ENCODE measurements at places on chromosomes 12 and 14.

DNA sequence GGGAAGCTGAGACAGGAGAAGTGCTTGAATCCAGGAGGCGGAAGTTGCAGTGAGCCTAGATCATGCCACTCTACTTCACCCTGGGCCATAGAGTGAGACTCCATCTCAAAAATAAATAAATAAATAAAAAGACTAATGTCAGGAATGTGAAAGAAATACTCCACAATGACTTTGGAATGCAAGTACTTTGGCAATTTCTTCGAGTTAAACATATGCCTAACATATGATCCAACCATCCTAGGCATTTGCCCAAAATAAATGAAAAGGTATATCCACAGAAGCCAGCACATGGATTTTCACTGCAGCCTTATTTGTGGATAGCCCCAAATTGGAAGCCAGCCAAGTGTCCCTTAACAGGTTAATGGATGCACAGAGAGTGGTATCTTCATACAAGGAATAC is 357.9 kb upstream of the TMEM132C start:
- no peak for DNase-seq

DNA sequence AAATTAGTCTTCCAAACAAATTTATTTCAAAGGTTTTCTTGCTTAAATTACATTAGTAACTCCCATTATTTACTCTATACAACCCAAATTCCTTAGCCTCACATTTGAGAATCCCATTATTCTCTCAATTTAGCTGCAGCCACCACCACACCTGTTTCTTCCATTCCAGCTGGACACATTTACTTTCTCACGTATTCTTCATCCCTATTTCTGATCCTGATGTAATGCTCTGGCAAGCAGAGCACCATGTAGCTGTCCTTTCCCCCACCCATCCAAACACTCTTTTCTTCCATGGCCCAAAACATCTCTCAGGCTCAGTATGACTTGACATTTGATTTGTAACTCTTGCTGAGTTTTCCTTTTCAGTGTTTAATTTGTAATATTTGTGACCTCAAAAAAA is 240.2 kb upstream of the CLEC14A start:
- no peak for DNase-seq

DNA sequence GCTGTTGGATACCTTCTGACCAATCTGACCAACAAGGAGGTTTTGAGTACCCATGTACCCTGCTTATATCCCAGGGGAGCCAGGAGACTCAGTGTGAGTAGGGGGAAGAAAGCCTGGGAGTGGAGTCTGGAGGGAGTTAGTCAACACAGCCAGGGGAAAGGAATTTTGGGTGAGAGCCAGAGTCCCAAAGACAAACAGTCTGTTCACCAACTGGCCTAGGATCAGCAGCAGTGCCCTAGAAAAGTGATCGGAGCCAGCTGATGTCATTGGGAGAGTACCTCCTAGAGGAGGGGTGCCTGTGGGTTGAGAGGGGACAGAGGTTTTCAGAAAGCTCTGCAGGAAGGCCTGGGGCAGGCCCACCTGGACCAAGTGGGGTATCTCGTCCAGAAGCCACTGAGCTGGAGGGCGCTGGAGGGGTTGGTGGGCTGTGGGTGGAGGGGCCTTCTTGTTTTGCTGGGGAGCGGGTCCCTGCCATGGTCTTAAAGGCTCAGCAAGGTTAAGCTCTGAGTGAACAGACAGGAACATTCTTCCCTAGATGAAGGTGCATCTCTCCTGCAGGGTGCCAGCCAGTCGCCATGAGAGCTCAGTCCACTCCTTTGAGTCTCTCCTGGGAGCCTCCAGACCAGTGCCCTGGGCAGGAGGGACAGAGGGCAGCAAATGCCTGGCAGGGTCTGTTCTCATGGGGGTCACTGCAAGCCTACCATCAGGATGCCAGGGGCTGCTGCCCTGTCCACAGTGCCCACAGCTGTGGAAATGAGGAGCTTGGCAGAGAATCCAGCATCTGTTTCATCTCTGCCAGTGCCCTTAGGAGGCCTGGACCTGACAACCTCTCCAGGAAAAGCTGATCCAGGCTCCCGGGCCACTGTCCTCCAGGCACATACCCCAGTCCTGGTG is 63.6 kb downstream of the CHGA start:
- no peak for DNase-seq

DNA sequence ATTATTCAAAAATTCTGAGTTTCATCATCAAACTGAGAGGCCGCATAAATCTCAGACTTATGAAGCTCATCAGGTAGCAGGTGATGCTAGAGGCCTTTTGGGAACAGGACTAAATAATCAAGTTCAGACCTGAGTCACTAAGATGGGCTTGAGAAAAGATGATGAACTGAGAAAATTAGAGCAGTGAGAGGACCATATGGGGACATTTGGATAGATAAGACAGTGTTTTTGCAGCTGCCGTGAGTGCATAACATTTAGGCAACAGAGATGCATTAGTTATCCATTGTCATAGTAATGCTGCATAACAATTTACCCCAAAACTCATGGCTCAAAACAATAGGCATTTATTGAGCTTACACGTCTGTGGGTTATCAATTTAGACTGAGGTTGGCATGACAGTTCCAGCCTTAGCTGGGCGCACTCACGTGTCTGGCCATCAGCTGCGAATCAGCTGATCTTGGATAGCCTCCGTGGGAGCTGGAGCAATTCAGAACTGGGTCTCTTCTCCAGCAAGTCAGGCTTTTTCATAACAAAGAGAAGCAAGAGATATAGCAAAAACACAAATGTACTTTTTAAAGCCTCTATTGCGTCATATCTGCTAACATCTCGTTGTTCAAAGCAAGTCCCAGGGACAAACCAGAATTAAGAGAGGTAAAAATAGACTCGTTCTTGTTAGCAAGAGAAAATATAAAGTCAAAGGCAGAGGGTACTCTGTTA is 72.8 kb downstream of the CAPZA3 start:
- no peak for DNase-seq

GRCh38 chr14:56153267-56153666 is 35.1 kb downstream of the PELI2 start:
- DNase-seq = no peak

DNA sequence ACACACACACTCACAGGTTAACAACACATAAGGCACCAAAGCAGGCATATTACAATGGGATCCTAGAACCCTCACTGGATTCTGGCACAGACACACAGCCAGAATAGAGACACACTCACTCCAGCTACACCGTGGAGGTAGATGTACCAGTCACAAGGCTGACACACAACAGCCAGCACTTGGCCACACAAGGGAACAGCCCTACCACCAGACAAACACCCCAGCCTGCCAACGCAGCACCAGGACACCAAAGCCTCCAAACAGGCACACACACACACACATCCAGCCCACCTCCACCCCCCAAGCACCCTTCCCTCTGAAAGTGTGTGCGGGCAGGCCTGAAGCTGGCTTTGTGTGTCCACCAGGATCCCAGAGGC is 10.9 kb upstream of the ITGB7 start:
- no peak for DNase-seq

DNA sequence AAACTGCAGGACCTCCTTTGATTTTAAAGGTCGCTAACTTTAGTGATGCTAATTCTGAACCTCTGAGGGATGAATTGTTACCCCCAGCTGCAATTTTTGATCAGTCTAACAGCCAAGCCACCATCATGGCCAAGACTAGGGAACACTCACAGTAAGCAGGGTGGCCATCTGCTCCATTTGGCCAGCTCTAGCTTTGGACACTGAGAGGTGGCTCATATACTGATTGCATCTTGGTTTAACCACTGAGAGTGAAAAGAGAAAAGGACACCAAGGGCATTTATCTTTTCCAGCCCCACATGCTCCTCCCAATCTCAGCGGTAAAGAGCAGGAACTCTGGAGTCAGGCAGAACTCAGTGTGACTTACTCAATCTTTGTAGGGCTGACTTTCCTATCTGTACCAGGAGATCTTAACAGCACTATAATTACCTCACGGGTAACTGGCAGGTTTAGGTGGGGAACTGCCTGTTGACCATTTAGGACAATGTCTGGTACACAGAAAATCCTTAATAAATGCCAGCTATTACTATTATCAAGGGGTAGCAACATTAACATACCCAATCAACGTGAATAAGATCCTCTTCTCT is 6.2 kb downstream of the LPCAT3 start:
- no peak for DNase-seq

- DNase-seq = no peak
These were observed 89.6 kb upstream of the SOX5 start for GRCh38 chr12:24039113-24039525.

DNA sequence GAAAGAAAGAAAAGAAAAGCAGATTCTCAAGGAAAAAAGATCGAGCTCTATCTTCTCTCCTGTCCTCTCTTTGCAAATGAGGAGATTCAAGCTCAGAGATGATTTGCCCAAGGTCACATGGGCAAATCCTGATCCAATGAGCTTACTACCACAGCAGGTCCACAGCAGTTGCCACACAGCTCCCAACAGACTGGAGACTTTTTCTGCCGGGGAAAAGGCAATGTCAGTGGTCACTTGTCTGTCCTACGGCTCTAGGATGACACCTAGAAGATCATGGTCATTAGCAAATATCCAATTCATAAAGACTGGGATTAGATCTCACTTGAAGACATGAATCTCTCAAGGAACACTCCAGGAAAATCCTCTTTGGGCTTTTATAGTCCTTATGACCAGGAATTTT is 58.8 kb downstream of the TTC7B start:
- peak; percentile 68 for DNase-seq

DNA sequence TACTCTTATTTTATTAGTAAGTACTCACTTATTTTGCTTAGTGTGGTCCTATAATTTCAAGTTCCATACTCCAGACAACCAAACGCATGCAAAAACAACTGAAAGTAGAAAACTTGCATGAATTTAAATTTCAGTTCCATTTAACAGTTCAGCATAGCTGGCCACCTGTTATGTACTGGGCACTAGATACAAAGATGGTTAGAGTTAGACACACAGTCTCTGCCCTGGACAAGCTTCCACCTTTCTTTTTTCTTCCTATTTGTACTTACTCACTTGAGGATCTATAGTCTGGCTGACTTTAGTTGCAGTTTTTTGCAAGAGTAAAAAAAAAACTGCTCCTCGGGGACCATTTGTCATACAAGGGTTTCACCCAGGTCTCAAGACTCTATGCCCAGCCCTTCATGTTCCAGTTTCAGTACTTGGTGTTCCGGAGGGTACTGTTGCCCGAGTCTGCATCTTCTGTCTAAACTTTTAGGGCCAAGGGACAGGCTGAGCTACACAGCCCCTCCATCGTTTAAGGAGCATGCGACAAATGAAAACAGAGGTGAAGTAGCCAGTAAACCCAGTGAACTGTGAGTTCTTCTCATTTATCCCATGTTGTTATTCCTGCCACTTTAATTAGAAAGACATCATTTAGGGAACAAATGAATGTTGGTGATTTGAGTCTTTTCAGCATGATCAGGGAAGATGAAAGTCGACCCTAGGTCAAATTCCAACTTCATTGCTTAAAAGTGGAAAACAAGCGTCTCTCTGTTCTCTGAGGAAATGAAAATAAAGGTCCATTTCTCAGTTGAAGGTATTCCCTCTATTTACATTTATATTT is 22.3 kb downstream of the RPGRIP1 start:
- no peak for DNase-seq

GRCh38 chr14:99754141-99755067 is 38.8 kb upstream of the EML1 start:
- no peak for DNase-seq

DNA sequence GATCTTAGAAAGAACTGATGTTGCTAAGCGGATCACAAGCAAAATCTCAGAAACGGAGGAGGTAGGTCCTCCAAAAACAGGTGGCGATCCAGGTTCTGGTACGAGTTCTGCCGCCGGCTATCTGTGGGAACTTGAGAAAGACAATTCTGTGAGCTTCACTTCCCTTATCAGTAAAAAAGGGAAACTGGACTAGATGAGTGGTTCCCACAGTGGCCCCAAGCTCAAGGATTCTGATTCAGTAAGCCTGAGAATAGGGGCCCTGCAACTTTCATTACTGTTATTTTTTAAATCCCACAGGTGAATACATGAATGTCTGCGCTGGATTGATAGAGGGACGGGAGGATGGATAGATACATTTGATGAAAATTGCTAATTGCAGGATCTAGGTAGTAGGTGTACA is 160.2 kb downstream of the PPM1H start:
- DNase-seq = no peak

GRCh38 chr14:94143239-94143638 is 13.8 kb upstream of the IFI27L2 start:
- DNase-seq = no peak

DNA sequence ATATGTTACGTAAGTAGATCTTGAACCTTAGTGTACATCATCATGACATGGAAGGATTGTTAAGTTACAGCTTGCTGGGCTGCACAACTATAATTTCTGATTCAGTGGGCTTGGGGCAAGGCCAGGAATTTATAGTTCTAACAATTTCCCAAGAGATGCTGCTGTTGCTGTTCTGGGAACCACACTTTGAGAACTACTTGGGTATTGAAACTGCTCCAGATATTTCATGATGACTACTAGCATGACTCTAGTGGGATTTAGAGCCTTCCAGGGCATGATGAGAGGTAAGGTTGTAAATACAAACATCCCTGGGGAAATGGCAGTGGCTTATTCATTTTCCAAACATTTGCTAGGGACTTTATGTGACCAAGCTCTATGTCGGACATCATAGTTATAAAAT is 904.8 kb upstream of the SEL1L start:
- no peak for DNase-seq

DNA sequence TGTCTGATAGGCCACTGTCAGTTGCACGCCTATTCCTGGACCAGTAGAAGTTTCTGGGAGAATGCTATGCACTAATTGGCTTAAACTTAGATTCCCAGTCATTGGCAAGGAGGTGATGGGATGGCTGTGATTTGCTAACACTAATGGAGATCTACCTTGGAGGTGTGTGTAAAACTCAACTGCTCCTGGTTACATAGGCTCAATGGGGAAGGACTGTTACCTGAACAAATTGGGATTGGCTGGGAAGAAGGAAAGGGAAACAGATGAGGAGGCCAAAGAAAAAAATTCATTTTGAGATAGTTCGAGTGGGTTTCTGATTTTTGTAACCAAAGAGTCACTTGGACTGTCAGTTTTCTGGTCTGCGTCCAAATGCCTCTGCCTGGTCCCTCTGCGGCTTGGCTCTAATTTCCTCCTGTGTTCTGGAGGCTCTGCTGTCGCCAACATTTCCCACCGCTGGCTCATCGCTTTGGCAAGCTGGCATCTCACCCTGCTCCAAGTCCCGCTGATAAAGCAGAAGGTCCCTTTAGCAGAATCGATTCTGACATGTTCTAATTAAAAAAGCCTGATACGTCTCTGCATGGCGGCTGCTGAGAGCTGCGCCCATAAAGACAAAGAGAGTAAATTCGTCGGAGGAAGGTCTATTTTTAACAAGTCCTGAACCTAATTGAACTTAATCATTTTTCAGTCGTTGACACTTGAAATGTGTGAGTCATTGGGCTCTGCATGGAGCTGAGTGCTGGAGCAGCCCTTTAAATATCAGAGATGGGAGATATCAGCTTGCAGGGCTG is 2.0 kb upstream of the CCDC63 start:
- DNase-seq = no peak

- DNase-seq = no peak
These were observed 43.0 kb downstream of the RASSF8 start for GRCh38 chr12:26001530-26001929.

GRCh38 chr14:81268016-81268416 is 47.3 kb upstream of the GTF2A1 start:
- no peak for DNase-seq

All from hypothalamus (tissue), 51 donors.